ENCODE measurements at places on chromosomes 11 and 22. TPM values are rescaled to one million over a fixed set of nuclear protein-coding genes. Genes with fewer than 3 reads are reported as not detected.

- DNase-seq, result peak; percentile 72
Observed at GRCh38 chr11:2771758-2772466, 72.1 kb upstream of the KCNQ1OT1 start.

DNA sequence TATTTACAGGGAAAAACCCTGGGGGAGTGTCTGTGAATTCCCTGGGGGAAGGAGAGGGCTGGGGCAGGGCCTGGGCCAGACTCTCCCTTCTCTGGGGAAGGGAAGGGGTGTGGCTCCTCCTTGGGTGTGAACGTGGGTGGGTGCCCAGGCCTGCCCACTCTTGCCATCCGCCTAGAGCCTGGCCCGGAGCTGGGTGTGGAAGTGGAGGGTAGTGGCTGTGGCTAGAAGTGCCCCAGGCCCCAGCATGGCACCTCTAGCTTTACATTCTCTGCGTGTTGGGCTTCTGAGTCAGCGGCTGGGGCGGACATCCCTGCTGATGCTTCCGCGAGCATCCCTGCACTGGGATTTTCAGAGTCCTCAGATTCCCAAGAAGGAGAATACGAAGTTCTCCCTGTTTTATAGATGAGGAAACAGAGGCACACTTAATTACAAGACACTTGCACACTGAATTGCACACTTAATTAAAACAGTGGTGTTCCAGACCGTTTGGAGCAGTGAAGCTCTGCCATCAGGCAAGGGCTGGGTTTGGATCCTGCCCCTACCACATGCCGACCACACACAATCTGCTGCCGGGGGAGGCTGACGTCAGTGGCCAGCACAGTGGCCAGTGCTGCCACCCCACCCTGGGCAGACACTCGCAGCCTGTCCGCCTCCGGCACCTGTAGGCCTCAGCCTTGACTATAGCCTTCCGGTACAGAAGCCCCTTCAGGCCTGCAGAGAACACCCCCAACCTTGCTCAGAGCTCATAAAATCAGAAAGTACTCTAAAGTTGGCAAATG, 7.6 kb downstream of the BAD start:
- DNase-seq, result no peak

SLC5A4 gene
- 0.19 TPM for total RNA-seq

TSSK2 gene
- not detected for total RNA-seq

GRCh38 chr11:27514076-27514475, 7.5 kb upstream of the LIN7C start:
- DNase-seq, result no peak
